ENCODE measurements at places on chromosomes 5 and 9. TPM values are rescaled to one million over a fixed set of nuclear protein-coding genes. Genes with fewer than 3 reads are reported as not detected.

The AQP7 gene
- total RNA-seq = not detected

DNA sequence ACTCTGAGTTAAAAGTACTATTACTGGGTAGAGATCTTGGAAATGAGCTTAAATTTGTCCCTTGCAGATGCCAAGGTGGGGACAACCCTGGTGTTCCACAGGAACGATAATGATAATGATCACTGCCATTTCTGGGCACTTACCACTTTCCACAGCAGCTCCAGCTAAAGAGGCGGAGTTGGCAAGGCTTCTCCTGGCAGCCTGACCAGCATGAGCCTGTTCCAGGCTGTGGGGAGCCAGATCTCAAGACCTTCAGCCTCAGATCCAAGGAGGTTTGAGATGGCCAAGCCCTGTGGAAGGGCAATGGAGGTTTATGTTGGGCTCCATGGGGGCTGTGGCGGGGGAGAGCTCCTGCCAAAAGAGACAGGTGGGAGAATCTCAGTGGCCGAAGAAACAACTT lies 244.9 kb upstream of the MVB12B start:
- DNase-seq = no peak

The GPR151 gene
- not detected for total RNA-seq

The RGMB gene
- total RNA-seq = 39.2 TPM

- no peak for DNase-seq
Observed at GRCh38 chr5:115484368-115484767, 60.2 kb downstream of the FEM1C start.

DNA sequence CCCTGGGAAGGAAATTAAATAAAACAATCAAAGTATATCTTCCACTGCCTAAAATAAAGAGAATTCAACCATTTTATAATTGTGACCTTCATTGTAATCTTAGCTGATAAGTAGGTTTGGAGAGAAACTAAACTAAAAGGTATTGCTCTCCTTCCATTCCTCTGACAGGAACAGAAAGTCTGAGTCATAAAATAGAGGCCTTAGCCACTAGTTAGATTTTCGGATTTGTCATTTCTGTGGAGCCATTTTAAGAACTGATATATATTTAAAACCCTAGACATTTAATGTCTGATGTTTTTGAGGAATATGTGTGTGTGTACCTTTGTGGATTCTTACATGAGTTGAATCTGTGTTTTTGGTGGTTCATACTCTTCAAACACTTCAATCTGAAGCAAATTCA lies 11.8 kb upstream of the TMC1 start:
- DNase-seq = no peak

The VLDLR gene
- total RNA-seq = 1.1 TPM

The RLN1 gene
- total RNA-seq = not detected

- no peak for DNase-seq
Observed at GRCh38 chr9:69760278-69760610, 433 bp upstream of the PTAR1 start.

- no peak for DNase-seq
Observed at GRCh38 chr5:43113546-43113945, 7.2 kb upstream of the ZNF131 start.

The SLC34A3 gene
- total RNA-seq = not detected

The CNTNAP3 gene
- total RNA-seq = not detected
